IMR-90 (cell line): ENCODE measurements at places on chromosomes 1 and 21. TPM values are rescaled to one million over a fixed set of nuclear protein-coding genes. Genes with fewer than 3 reads are reported as not detected.

CLCA4 gene
- total RNA-seq, result not detected in 2 replicates

TAS1R3 gene
- total RNA-seq, result under 0.01 TPM in 1 of 2 replicates, not detected in the other

OPRD1 gene
- total RNA-seq, result under 0.01 TPM in 2 replicates

OR2T3 gene
- not detected in 2 replicates for total RNA-seq

RNF11 gene
- 63.3 and 119 TPM in 2 replicates for total RNA-seq

DBT gene
- total RNA-seq, result 3.8 and 7.5 TPM in 2 replicates

FAM110D gene
- not detected in 2 replicates for total RNA-seq

LMX1A gene
- not detected in 2 replicates for total RNA-seq

CLCNKB gene
- total RNA-seq, result not detected in 2 replicates

KRTAP7-1 gene
- not detected in 2 replicates for total RNA-seq

LCE1A gene
- not detected in 2 replicates for total RNA-seq

HFM1 gene
- 0.18 and 0.83 TPM in 2 replicates for total RNA-seq

CLDN17 gene
- total RNA-seq, result not detected in 2 replicates

HMCN1 gene
- 7.8 and 11.7 TPM in 2 replicates for total RNA-seq

THEM5 gene
- not detected in 2 replicates for total RNA-seq

TCHH gene
- total RNA-seq, result not detected in 2 replicates

CELA3B gene
- total RNA-seq, result not detected in 2 replicates

FAM177B gene
- not detected in 2 replicates for total RNA-seq

CCNL2 gene
- total RNA-seq, result 53.9 and 61.1 TPM in 2 replicates

ANGPTL3 gene
- total RNA-seq, result not detected in 2 replicates

RGS8 gene
- not detected in 2 replicates for total RNA-seq

CR1 gene
- not detected in 2 replicates for total RNA-seq

NBPF4 gene
- total RNA-seq, result not detected in 2 replicates

SH2D5 gene
- 6.7 and 7.2 TPM in 2 replicates for total RNA-seq

MYOG gene
- total RNA-seq, result not detected in 2 replicates
